Stimulated activated CD8-positive, alpha-beta memory T cell treated with anti-CD3 and anti-CD28 coated beads, Interleukin-4, amount 100 ng/mL, for 4 hours (primary cell): ENCODE measurements at places on chromosomes 1 and 21.
A peak's percentile ranks its signal among the peaks of the same experiment; 100 is the strongest.

GRCh38 chr1:211704543-211704942, 29.1 kb upstream of the NEK2 start:
- DNase-seq = no peak

DNA sequence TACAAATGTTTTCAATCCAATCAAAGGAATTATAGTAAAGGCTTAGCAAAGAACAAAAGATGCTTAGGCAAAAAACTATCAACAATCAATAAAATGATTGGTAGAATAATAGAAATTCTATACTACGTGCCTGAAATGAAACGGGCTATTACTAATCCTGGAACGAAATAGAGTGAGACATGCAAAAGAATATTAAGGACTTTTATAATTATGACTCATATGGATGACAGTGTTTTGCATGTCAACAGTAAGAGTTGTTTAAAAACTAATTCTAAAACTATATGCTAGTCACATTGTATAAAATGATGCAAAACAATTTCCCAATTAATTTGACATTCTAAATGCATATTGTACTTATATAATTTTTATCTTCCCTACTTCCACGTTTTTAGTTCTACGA, 35.6 kb downstream of the LRRIQ3 start:
- no peak for DNase-seq

GRCh38 chr21:31526040-31526439, 133.5 kb upstream of the SOD1 start:
- DNase-seq = no peak

- DNase-seq = no peak
These were observed 85.6 kb upstream of the CLDN14 start for GRCh38 chr21:36565540-36565939.

GRCh38 chr1:97677702-97678101, 243.1 kb downstream of the DPYD start:
- no peak for DNase-seq

- no peak for DNase-seq
These were observed 262.1 kb upstream of the PKN2 start for GRCh38 chr1:88421997-88422396.

- peak; percentile 76 for DNase-seq
These were observed 8.0 kb upstream of the MAN1C1 start for GRCh38 chr1:25608488-25609178.

DNA sequence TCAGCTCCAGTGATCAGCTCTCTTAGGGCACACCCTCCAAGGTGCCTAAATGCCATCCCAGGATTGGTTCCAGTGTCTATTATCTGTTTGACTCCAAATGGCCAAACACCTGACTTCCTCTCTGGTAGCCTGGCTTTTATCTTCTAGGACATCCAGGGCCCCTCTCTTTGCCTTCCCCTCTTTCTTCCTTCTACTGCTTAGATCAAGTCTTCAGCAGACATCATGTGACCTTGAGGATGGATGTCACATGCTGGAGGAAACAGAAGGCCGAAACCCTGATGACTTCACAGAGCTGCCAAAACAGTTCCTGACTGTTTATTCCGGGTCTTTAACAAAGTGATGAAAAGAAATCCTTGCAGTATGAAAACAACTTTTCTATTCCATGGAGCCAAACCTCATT, 24.4 kb upstream of the WDR26 start:
- DNase-seq = no peak

GRCh38 chr1:205298191-205298994, 23.2 kb downstream of the NUAK2 start:
- no peak for DNase-seq

DNA sequence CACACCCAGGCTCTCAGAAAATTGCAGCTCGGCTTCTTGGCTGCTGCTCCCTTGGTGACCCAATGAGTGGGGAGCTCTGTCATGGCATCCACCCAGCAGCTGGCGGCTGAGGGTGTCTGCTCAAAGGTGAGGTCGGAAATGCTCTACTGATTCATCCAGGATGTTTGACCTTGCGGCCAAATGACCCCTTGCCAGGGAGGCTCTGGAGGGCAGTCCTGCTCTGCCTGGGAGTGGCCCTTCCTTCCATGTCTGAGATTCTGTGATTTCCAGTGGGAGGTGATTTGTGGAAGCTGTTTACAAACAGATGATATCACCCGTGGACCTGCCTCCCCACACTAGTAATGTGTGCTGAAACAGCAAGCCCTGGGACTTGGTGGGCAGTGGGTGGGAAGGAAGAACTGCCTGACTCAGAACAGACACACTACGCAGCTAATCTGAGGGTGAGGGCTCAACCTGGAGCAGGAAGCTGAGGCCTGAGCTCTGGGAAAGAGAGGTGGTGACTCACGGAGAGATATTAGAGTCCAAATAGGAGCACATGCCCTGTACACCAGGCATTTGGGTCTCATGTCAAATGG, 3.0 kb downstream of the CRCT1 start:
- DNase-seq = no peak

DNA sequence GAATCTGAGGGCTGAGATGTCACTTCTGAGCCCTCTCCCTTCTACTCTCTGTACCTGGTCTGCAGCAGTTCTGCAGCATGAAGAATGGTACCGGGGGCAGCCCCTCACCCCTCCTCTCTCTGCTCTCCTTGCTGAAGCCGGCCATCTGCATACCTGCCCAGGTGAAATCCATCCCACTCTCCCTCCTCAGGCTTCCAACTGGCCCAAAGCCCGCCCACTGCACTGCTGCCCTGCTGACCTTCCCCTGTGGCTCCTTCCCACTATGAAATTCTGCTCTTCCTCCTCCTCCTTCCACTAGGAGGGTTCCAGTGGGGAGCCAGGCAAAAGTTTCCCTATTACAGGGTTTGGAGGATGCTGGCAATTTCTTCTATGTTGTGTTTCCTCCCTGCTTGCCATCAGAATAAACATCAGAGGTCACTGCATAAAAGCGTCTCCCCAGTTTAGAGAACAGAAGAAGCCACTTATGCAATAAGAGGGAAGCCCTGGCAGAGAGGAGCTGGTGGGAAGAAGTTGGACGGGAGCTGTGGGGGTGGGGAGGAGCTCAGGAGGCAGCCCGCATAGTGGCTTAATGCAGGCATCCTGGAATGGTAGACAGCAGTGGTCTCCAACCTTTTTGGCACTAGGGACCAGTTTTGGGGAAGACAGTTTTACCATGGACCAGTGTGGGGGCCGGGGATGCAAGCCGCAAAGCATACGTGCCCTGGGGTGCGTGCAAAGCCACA, 30.3 kb downstream of the TMCO4 start:
- DNase-seq = no peak

- DNase-seq = no peak
These were observed 58.9 kb downstream of the VPS26C start for GRCh38 chr21:37208056-37208721.

GRCh38 chr21:24289539-24289938, 1317.7 kb downstream of the MRPL39 start:
- no peak for DNase-seq

DNA sequence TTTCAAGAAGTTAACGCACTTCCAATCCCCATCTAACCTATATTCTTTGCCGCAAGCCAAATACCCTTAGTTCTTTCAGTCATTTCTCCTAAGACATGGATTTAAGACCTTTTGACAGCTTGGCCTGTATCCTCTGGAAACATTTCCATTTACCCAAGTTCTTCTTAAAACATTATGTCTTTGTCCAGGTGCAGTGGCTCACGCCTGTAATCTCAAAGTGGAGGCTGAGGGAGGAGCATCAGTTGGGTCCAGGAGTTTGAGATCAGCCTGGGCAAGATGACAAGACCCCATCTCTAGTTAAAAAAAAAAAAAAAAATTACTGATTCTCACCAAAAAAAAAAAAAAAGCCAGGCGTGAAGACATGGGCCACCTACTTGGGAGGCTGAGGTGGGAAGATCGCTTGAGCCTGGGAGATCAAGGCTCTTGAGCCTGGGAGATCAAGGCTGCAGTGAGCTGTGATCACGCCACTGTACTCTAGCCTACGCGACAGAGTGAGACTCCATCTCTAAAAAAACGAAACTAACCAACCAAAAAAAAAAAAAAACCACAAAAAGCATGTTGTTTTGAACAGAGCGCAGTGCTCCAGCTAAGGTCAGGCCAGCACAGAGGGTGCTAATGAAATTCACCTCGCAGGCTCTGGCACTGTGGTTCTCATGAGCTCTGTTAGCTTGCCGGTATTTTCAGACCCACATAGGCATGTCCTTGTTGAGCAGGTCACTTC, 36.0 kb downstream of the NUAK2 start:
- DNase-seq = peak; percentile 37

DNA sequence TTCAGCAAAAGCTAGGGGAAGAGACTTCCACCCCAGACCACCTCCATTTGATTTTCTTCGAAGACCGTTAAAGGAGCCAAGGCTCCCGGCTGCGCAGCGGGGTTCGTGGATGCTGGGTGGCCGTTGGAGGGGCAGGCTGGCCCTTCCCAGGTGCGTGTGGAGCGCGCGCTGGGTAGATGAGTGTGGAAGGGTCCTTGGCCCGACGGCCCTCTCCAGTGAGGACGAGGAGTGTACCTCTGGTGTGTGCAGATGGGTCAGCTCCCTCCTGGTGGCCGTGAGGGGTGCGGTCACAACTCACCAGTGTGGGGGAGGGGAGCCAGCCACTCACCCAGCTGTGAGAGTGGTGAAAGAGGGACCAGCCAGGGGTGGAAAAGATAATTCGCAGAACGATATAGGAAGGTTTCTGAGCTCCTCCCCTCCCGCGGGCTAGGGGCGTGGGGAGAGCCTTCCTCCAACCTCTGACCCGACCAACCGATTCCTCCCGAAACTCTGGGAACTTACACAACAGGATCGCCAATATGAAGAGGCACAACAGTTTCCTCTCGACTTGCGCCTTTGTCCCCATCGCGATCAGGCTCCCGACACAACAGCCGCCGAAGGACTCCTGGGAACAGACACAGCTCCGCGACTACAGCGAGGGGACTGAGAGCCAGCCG, at the start of gene F11R:
Gene F11R (minus strand): TSS at position 644 of the 656 bp plus-strand sequence. CDS start 79 bp downstream, at position 565.
- no peak for DNase-seq

- no peak for DNase-seq
These were observed 92.0 kb downstream of the SELENOF start for GRCh38 chr1:86821956-86822355.

GRCh38 chr1:28195780-28196179, 19.3 kb upstream of the PTAFR start:
- no peak for DNase-seq

- no peak for DNase-seq
These were observed 3.9 kb downstream of the PIGV start for GRCh38 chr1:26791626-26792025.

GRCh38 chr1:47759251-47759935, 237.8 kb downstream of the TRABD2B start:
- no peak for DNase-seq

DNA sequence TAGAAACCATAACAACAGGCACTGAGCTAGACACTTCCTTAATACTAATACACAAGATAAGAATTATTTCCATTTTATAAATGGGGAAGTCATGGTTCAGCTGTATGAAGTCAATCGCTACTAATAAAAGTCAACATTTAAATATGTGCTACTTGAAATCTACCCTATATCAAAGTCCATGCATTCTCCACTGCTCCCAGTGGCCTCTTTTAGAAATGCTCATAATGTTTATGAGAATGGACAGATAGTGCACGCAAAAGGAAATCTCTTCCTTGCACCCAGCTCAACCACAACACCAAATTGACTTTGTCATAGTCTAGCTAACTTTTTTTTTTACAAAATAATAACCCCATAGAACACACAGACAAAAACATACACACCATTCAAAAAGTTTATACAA, 281.7 kb upstream of the CXADR start:
- no peak for DNase-seq

GRCh38 chr1:67118646-67119045, 16.1 kb downstream of the C1orf141 start:
- no peak for DNase-seq

DNA sequence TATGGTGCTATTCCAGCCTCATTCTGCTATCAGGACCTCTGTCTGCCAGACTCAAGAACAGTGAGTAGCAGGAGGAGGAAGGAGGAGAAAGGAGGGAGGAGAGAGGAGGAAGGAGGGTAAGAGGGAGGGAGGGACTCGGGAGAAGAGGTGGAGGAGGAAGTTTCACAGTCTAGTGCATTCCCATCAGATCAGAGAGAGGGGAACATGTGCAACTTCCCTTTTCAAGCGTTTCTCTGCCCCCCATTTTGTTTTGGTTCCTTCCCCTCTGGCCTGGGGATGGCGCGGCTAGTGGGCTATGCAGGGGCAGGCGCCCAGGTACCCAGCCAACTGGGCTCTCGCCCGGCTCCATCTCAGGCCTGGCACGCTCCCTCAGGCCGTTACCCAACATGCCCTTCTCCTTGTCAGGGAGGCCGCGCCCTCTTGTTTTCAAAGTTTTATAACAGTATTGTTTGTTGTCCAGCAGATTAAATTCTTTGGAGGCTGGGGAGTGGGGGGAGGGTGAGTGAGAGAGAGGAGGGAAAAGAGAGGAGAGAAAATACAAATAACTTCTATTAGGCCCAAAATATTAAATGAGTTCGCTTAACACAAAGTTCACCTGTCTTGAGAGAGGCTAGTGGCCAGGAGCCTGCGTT, 56.0 kb downstream of the CD46 start:
- no peak for DNase-seq

- DNase-seq = no peak
These were observed 131.8 kb upstream of the DUSP10 start for GRCh38 chr1:221873673-221874072.

GRCh38 chr1:53091841-53092645, 30.0 kb downstream of the PODN start:
- DNase-seq = no peak

GRCh38 chr1:172537827-172538391, 5.0 kb downstream of the SUCO start:
- no peak for DNase-seq

DNA sequence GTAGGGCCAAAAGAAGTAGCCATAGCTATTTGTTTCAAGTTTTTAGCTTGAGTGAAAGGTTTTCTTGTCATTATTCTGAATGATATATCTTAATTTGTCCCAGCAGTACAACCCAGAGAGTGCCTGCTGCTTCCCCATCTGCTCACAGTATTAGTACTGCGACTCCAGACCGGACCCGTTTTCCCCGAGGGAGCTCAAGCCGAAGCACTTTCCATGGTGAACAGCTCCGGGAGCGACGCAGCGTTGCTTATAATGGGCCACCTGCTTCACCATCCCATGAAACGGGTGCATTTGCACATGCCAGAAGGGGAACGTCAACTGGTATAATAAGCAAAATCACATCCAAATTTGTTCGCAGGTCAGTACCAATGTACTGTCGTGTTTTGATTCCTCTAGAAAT, 37.2 kb upstream of the C1orf115 start:
- DNase-seq = no peak

DNA sequence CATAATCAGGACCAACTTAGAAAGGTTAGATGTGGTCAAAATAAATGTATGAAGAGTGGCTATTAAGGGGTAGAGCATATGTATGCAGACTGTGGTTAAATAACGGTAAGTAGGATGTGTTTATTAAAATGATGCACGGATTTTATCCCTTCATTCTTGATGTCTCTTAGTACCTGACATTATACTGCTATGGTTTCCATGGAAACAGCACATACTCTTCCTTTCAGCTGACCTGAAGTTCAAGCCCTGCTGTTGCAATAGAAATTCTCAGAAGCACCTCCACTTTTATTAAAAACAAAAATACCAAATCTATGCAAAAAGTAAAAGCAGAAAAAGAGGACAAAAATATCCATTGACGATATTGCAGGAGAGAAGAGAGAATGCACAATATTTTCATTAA, 381.4 kb downstream of the RWDD3 start:
- DNase-seq = no peak

GRCh38 chr1:34844252-34844634, 15.3 kb downstream of the SMIM12 start:
- no peak for DNase-seq
